ENCODE measurements at places on chromosomes 5 and 9. TPM values are rescaled to one million over a fixed set of nuclear protein-coding genes. Genes with fewer than 3 reads are reported as not detected.

SLC34A1 gene
- total RNA-seq, result not detected

FASTKD3 gene
- 20.1 TPM for total RNA-seq

SELENOP gene
- 63.2 TPM for total RNA-seq

FCN2 gene
- not detected for total RNA-seq

COL27A1 gene
- total RNA-seq, result 9.1 TPM

RAB3C gene
- not detected for total RNA-seq

GFRA3 gene
- not detected for total RNA-seq

NR5A1 gene
- total RNA-seq, result not detected

C1QTNF2 gene
- total RNA-seq, result 2.0 TPM

SLC9A3 gene
- 1.2 TPM for total RNA-seq

SCGB3A2 gene
- not detected for total RNA-seq

MINAR2 gene
- not detected for total RNA-seq

GLRA1 gene
- total RNA-seq, result not detected

ACSL6 gene
- total RNA-seq, result not detected

C9orf50 gene
- total RNA-seq, result 0.12 TPM

CD14 gene
- 0.11 TPM for total RNA-seq

SPAAR gene
- total RNA-seq, result not detected

ZNF782 gene
- total RNA-seq, result 3.3 TPM

BTNL8 gene
- total RNA-seq, result not detected

TAF11L8 gene
- not detected for total RNA-seq

PCDHAC1 gene
- total RNA-seq, result 0.11 TPM

TLX3 gene
- total RNA-seq, result not detected

RASGRF2 gene
- total RNA-seq, result 12.5 TPM

HACD4 gene
- total RNA-seq, result 9.1 TPM

QRFP gene
- not detected for total RNA-seq

WWC1 gene
- total RNA-seq, result 0.33 TPM
